Daoy (cell line): ENCODE measurements at places on chromosomes 13 and 19. TPM values are rescaled to one million over a fixed set of nuclear protein-coding genes. Genes with fewer than 3 reads are reported as not detected.

The ZNF556 gene
- under 0.01 and 0.09 TPM in 2 replicates for total RNA-seq

The DKKL1 gene
- total RNA-seq: 0.17 TPM in 1 of 2 replicates, not detected in the other

DNA sequence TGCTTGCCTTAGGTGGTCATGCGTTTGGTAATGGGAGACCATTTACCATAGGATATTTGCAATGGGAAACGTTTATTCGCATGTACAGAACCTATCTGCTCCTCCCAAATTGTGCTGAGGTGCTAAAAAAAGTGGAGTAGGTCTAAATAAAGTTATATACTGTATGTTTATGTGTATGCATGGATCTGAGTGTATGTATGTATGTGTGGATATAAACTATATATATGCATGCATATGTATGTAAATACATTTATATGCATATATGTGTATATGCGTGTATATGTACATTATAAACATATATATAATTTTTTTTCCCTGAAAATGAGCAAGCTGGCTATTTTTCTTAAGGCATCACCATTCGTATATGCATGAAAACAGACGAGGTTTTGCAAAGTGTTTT, 95.9 kb downstream of the HS6ST3 start:
- DNase-seq: no peak

DNA sequence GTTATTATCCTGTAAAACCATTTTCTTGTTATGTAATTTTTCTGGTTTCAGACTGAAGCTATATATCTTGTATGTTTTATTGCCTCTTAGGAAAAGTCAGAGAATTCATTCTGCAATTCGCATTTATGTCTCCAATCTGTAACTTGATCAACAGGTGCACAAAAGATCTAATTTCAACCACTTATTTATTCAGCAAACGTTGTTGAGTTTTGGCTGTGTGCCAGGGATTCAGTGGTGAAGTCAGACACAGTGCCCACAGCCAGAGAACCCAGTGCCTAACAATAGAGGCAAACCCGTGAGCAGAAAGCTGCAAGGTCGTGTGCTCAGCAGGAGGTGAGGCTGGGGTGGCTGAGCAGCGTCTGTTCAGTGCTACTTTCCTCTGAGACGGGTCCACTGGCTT, 119.5 kb upstream of the MCF2L start:
- peak; percentile 28 for DNase-seq

The KASH5 gene
- not detected in 2 replicates for total RNA-seq

The CCDC194 gene
- 0.69 TPM in 1 of 2 replicates, not detected in the other for total RNA-seq

The ZNF681 gene
- 1.9 and 2.2 TPM in 2 replicates for total RNA-seq

The ALOX5AP gene
- total RNA-seq: 2.3 and 6.2 TPM in 2 replicates

- DNase-seq: peak; percentile 24
These were observed 24.6 kb downstream of the CYP4F22 start for GRCh38 chr19:15532779-15533521.

The SPACA4 gene
- total RNA-seq: not detected in 2 replicates

DNA sequence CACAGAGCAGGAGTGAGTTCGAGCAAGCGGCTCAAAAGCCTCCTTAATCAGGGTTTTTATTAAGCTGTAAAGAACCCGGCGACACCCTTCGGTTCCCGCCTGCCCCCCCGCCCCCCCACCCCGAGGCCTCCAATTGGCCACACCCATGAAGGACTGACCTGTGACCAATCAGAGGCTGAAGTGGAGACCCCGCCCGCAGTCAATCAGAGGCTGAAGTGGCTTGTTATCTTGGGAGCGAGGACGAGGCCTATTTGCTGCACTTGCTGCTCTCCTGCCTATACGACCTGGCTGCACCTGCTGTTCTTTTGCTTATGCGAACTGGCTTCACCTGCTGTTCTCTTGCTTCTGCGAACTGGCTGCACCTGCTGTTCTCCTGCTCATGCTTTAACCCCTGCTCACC, 844.9 kb downstream of the OLFM4 start:
- no peak for DNase-seq

DNA sequence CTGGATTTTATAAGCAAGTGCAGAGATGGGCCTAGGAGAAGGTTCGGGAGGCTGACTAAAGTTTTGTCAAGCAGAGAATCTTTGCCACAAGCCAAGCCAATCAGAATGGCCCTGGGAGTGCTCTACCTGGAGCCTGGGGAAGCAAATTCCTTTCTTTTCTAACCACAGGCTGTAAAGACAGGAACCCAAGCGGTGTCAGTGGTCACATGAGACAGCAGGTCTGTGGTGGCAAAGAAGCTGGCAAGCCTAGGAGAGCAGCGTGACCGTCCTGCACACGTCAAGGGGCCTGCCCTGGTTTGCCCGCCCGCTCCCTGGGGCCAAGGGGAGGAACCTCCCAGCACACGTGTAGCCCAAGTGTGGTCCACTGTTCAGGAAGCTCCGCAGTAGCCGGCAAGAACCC, 90.8 kb downstream of the IPO5 start:
- no peak for DNase-seq

The ZNF610 gene
- 3.8 and 6.5 TPM in 2 replicates for total RNA-seq

DNA sequence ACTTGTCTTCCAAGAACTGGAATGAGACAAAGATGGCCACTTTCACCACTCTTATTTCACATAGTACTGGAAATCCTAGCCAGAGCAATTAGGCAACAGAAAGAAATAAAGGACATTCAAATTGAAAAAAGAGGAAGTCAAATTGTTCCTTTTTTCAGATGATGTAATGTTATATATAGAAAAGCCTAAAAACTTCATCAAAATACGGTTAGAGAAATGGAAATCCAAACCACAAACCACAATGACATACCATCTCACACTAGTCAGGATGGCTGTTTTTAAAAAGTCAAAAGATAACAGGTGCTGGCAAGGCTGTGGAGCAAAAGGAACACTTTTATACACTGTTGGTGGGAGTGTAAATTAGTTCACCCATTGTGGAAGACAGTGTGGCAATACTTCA, 113.3 kb upstream of the SPRY2 start:
- DNase-seq: no peak

DNA sequence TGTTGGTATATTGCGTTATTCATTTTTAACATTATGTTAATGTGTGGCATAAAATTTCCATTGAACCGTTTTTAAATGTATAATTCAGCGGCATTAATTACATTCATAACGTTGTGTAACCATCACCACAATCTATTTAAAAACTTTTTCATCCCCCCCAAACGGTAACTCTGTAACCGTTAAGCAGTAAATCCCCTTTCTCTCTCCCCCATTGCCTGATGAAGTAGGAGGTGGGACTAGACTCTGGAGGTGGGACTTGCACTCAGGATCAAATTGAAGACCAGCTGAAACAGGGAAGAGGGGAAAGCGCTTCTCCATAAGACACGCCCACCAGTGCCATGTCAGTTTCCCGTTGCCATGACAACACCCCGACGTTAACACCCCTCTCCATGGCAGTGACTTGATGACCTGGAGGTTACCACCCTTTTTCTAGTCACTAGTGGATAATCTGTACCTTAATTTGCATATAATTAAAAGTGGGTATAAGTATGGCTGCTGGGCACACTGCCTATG, 16.8 kb downstream of the CLEC11A start:
- DNase-seq: peak; percentile 54

The NDUFA7 gene
- 17.0 and 22.6 TPM in 2 replicates for total RNA-seq

GRCh38 chr19:36113894-36114720, 568 bp downstream of the POLR2I start:
- DNase-seq: peak; percentile 52

DNA sequence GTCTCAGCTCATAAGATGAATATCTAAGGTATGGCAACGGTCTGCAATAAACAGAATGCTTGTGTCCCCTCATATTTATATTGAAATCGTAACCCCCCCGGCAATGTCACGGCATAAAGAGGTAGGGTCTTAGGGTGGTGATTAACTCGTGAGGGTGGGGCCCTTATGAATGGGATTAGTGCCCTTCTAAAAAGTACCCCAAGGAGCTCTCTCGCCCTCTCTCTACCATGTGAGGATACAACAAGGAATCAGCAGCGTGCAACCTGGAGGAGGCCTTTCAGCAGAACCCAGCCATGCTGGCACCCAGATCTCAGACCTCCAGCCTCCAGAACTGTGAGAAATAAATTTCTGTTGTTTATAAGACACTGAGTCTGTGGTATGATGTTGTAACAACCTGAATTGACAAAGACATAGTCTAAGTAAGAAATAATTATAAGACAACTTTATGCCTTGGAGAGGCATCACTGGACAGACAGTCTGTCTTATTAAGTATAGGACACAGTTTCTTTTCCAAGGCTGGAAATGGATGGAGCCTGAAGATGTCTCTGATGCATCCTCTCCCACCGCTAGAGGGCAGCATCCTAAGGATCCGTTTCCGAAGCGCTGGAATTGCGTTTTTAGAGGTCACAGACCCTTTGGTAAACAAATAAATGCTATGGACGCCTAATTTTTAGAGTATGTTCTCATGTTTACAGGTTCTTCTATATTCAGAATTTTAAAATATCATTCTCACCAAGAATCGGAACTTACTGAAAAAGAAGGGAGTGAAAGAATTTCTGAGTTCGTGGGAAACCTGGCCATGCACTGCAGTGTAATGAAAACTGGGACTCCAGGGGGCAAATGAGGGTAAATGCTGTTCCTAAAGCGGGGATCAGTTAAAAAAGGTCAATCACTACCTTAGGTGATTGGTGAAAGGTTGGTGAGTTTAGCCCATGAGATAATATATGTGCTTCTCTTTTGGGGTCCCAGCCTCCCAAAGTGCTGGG, 13.3 kb upstream of the LEUTX start:
- DNase-seq: peak; percentile 57

GRCh38 chr19:5137571-5138124, 168.7 kb downstream of the KDM4B start:
- DNase-seq: no peak

DNA sequence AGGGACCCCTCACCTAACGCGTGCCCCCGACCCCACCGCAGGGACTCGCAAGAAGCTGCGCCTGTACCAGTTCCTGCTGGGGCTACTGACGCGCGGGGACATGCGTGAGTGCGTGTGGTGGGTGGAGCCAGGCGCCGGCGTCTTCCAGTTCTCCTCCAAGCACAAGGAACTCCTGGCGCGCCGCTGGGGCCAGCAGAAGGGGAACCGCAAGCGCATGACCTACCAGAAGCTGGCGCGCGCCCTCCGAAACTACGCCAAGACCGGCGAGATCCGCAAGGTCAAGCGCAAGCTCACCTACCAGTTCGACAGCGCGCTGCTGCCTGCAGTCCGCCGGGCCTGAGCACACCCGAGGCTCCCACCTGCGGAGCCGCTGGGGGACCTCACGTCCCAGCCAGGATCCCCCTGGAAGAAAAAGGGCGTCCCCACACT, 4.7 kb upstream of the MYBPC2 start:
- peak; percentile 58 for DNase-seq

DNA sequence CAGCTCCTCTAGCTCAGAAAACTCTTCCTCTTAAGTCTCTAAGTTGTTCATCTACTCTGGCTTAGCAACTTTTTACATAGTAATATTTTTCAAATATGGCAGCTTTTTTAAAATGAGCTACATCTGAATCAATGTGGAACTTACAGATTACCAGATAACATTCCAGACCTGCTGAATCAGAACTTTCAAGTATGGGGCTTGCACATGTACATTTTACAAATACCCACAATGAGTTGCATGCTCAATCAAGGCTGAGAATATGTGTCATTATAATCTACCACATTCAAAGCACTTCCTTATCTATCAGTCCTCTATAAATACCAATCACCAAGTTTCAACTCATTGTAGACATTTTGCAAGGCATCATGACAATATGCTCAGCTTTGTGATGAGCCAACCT, 383.1 kb downstream of the FGF14 start:
- no peak for DNase-seq

DNA sequence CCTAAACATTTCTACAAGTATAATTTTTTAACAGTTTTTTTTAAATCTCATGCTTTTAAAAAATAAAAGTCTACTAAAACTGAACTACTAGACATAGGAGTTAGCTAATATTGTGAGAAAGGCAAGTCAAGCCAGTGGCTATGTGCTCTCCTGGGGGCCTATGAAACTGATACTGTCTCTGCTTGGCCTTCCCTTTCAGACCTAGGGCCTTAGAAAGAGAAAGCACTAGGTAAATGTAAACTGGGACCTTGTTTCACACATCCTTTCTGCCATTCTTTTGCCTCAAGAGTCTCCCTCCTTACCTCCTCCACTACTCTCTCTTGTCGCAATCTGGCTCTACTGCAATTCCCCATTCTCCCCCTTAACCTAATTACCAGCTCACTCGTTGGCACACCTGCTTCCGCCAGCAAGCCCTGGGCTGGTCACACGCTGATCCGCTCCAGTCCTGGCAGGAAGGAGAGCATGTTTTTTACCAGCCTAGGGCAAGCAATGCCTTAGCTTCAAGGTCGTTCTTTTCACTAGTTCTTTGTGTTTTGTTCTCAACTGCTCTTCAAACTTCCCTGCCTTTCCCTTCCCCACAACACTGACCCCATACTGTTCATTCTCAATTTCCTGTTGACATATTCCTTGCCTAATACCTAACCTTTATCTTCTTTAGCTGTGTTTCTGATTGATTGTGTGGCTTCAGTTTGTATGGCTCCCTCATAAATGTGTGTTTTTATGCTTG, 23.1 kb downstream of the TBC1D4 start:
- no peak for DNase-seq

DNA sequence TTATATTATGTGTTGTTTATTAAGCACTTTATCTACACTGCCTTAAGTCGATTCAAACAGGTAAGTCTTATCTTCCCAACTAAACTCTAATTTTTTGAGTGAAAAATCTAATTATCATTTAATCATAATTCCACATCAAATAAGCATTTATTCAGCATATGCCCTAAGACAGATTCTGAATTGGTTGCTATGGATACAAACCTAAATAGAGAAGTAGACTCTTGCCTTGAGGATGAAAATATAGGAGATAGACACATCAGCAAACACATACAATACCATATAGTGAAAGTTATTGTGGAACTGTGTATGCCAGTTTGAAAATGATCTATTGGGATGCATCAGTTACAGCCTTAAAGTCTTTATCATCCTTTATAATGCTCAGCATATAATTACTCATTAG, 1679.9 kb downstream of the SLITRK1 start:
- no peak for DNase-seq

- no peak for DNase-seq
These were observed 170.8 kb upstream of the SOX1 start for GRCh38 chr13:111895896-111896821.

The NEK3 gene
- total RNA-seq: 17.1 and 17.8 TPM in 2 replicates
